ENCODE measurements at places on chromosomes 16 and 17. TPM values are rescaled to one million over a fixed set of nuclear protein-coding genes. Genes with fewer than 3 reads are reported as not detected.

The HCRT gene
- not detected for total RNA-seq

The MYH13 gene
- not detected for total RNA-seq

The CLDN7 gene
- 0.94 TPM for total RNA-seq

The HSBP1 gene
- 175 TPM for total RNA-seq

The C17orf78 gene
- not detected for total RNA-seq

The NRN1L gene
- not detected for total RNA-seq

The CNEP1R1 gene
- total RNA-seq, result 16.1 TPM

The CDH3 gene
- not detected for total RNA-seq

The PLEKHG4 gene
- total RNA-seq, result 0.89 TPM

The DHX58 gene
- 2.5 TPM for total RNA-seq

The TMEM204 gene
- total RNA-seq, result 28.9 TPM

The ZNF689 gene
- 4.4 TPM for total RNA-seq

The TEDC2 gene
- 1.0 TPM for total RNA-seq

The OTOP3 gene
- total RNA-seq, result not detected

The LYRM1 gene
- 49.8 TPM for total RNA-seq

The C16orf74 gene
- 2.3 TPM for total RNA-seq

The ZC3H7A gene
- total RNA-seq, result 23.7 TPM

The SRRM2 gene
- 243 TPM for total RNA-seq

The CYGB gene
- total RNA-seq, result 34.2 TPM

The TRPV3 gene
- 1.0 TPM for total RNA-seq

The GAS7 gene
- 72.1 TPM for total RNA-seq

The CHAD gene
- total RNA-seq, result 0.27 TPM

The COX11 gene
- 62.7 TPM for total RNA-seq

Data from Right ventricle myocardium superior (tissue), 1 donor.